ENCODE measurements at places on chromosomes 3 and 15. TPM values are rescaled to one million over a fixed set of nuclear protein-coding genes. Genes with fewer than 3 reads are reported as not detected.

Gene NUTM1
- total RNA-seq = not detected

Gene PDCD6IP
- 193 TPM for total RNA-seq

Gene MESP1
- not detected for total RNA-seq

Gene CHRM5
- total RNA-seq = not detected

Gene GOLGA8G
- total RNA-seq = not detected

Gene ZNF662
- not detected for total RNA-seq

Gene CPEB1
- total RNA-seq = not detected

Gene NCBP2
- 70.4 TPM for total RNA-seq

Gene ISL2
- 12.7 TPM for total RNA-seq

Gene FOXB1
- total RNA-seq = not detected

Gene SCAANT1
- not detected for total RNA-seq

Gene FAM43A
- total RNA-seq = 7.5 TPM

Gene PLSCR5
- not detected for total RNA-seq

Gene FSIP1
- total RNA-seq = 0.65 TPM

Gene CPLX3
- 1.5 TPM for total RNA-seq

Gene PRR23A
- total RNA-seq = not detected

Gene MCTP2
- total RNA-seq = 91.6 TPM

Gene ABHD2
- 22.8 TPM for total RNA-seq

Gene GOLGA6D
- not detected for total RNA-seq

Gene SENP8
- total RNA-seq = 4.6 TPM

Gene NR2E3
- not detected for total RNA-seq

Gene C3orf85
- not detected for total RNA-seq

Gene COL8A1
- total RNA-seq = 0.20 TPM

All from OCI-LY7 (cell line).